ENCODE measurements at places on chromosomes 16 and 17.

GRCh38 chr17:28747801-28748750 is 4.3 kb downstream of the TRAF4 start:
- no peak for DNase-seq

DNA sequence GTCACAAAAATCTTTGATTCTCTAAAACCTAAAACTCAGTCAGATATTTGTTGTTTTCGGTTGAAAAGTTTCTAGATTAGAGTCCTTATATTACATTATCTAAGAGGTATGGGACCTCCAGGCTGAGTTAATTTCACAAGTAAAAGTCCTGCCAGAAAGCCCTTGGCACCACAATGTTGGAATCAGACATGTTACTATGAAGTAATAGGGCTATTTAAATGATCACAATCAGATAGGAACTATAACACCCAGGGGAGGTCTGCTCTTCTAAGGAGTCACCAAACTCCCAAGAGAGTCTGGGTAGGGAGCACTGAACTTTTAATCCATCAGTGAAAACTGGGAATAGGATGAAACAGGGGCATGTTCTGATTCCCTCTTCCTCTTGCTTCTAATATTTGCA is 54.2 kb downstream of the WIPI1 start:
- no peak for DNase-seq

- DNase-seq, result no peak
These were observed 30.5 kb upstream of the YPEL2 start for GRCh38 chr17:59300941-59301340.

GRCh38 chr16:69827524-69827923 is 65.4 kb downstream of the WWP2 start:
- no peak for DNase-seq

GRCh38 chr17:36702636-36703035 is 101.3 kb downstream of the MRM1 start:
- DNase-seq, result no peak

DNA sequence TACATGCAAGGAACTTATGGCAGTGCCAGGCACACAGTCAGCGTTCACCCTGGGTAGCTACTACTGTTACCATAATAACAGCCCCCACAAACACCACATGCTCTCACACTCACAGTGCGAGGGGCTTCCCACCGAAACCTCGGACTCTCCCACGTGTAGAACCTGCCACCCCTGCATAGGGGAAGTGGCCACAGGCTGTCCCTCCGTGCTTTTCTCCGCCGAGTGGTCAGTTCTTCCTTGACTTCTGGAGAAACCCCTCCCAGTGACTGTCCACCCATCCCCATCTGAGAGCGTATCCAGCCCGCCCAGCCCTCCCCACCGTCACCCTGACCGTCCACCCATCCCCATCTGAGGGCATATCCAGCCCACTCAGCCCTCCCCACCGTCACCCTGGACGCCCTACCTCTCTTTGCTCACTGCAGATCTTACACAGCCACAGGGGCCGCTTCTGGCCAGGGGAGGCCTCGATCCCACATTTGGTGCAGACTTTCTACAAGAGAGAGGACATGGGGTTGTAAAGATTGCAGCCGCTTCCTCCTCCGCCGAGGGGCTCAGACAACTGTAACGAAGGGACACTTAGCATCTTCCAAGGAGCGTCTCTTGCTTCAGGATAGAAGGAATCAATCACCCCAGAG is 71.1 kb downstream of the RPH3AL start:
- no peak for DNase-seq
